Mesangial cell (primary cell): ENCODE measurements at places on chromosomes 16 and 17. TPM values are rescaled to one million over a fixed set of nuclear protein-coding genes. Genes with fewer than 3 reads are reported as not detected.

The TOX3 gene
- 0.65 and 1.0 TPM in 2 replicates for total RNA-seq

The MRPL10 gene
- total RNA-seq = 51.2 and 95.3 TPM in 2 replicates

The TEX14 gene
- total RNA-seq = under 0.01 TPM in 1 of 2 replicates, not detected in the other

The CFAP97D1 gene
- not detected in 2 replicates for total RNA-seq

The KRT36 gene
- not detected in 2 replicates for total RNA-seq

The TPSB2 gene
- total RNA-seq = not detected in 2 replicates

The CCL14 gene
- not detected in 2 replicates for total RNA-seq

The ASIC2 gene
- total RNA-seq = 1.1 and 1.4 TPM in 2 replicates

The CFAP52 gene
- total RNA-seq = not detected in 2 replicates

The ITGAL gene
- total RNA-seq = not detected in 2 replicates

The DNAAF1 gene
- not detected in 2 replicates for total RNA-seq

The CLCN7 gene
- 90.0 and 174 TPM in 2 replicates for total RNA-seq

The ZPBP2 gene
- total RNA-seq = not detected in 2 replicates

The NLK gene
- 10.9 and 16.5 TPM in 2 replicates for total RNA-seq

The PIP4K2B gene
- total RNA-seq = 34.7 and 39.0 TPM in 2 replicates

The PABPN1L gene
- not detected in 2 replicates for total RNA-seq

The CA5A gene
- total RNA-seq = not detected in 2 replicates

The ACSM2A gene
- total RNA-seq = 0.13 TPM in 1 of 2 replicates, not detected in the other

The GAS2L2 gene
- total RNA-seq = not detected in 2 replicates

The RHBDL1 gene
- 0.16 and 2.9 TPM in 2 replicates for total RNA-seq

The ABCA10 gene
- total RNA-seq = under 0.01 and 0.25 TPM in 2 replicates

The MYO15B gene
- total RNA-seq = 4.1 and 24.6 TPM in 2 replicates

The ADAM11 gene
- total RNA-seq = 0.16 and 0.51 TPM in 2 replicates

The KRTAP1-1 gene
- not detected in 2 replicates for total RNA-seq

The NPIPA8 gene
- not detected in 2 replicates for total RNA-seq

The B9D1 gene
- 28.2 and 43.4 TPM in 2 replicates for total RNA-seq
